ENCODE measurements at places on chromosomes 3 and 15.

DNA sequence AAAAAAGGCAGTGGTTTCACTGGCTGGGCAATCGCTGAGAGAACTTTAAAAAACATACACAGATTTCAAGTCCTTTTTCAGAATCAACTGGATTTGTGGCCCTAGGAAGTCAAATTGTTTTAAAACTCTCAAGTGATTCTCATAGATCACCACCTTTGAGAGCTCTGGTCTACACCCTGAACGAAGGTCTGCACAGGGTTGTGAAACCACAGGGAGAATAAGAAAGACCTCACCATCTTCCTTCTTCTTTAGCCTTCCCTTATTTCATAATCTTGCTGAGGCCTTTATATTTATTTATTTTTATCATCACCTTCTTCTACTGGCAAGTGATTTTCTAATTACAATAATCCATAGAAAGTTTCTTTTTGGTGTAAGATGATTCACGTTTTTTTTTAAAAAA, 58.1 kb downstream of the FOXP1 start:
- no peak for DNase-seq

GRCh38 chr3:143068059-143068458, 51.5 kb upstream of the CHST2 start:
- no peak for DNase-seq

DNA sequence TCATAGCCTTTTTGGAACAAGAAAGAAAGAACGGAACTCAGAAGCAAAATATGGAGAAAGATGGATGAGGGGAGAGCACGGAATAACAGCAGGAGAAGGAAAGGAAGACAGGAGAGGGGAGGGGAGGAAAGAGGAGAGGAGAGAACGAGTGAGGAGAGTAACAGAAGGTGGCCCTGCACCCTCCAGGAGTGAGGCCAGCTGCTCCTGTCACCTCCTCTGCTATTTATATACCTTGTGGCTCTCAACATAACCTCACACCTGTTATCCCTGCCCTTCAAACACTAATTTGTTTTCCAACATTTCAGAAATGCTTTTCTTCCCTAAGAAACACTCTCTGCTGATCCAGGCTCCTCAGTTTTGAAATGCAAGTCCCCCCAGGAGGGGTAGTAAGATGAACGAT, 53.4 kb upstream of the ATP2B2 start:
- DNase-seq, result no peak

DNA sequence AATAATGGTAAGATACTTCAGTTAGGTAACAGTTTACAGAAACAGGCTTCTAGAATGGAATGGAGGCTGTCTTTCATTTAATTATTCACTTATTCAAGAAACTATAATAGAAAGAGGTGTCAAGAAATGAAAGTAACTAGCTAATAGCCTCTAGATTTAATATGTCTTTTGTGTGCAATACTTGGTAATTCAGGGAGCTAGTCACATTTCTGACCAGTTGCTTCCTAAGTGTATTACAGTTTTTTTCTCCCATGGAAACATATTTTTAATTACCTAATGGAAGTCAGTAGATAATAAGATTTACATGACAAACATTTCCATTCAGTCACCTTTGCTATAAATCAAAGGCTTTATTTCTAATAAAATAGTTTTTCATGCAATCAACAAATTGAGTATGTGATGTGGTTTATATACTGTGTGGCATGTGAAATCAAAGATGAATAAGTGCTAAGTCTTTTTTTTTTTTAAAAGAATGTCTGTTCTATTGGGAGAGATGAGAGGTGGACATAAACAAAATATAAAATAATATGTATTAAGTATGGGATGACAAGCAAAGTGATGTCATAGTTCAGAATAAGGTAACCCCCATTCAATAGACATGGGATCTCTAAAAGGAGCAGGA, 985.7 kb downstream of the SQOR start:
- no peak for DNase-seq

DNA sequence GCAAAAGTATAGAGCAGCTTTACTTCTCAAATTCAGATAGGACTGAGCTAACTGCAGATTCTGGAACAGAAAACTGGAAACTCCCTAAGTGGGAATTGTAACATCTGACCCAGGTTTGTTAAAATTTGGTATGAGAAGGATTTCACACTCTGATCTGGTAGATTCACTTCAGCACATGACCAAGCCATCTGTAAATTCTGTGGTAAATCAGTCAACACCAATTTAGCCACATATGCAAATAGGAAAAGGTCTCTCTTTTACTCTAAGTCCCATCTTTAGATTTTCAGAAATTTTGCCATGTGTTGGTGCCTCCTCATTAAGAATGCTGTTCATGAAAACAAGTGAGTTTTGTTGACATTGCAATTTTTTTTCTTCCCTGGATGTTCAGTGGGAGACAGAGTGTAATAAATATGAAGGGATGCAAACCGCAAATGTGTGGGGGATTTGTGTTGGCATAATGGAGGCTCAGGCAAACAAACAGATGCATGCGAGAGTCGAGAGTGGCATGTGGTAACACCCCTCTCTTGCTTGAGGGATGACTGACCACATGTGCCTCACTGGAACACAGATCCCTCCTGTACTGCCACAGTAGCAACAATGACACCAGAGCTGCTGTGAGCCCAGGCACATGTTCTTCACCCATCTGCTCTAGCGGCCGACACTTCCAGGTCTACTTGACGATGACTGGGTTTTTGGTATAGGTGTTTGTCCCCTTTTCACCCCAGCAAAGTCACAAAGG, 146.6 kb downstream of the FEZF2 start:
- no peak for DNase-seq

DNA sequence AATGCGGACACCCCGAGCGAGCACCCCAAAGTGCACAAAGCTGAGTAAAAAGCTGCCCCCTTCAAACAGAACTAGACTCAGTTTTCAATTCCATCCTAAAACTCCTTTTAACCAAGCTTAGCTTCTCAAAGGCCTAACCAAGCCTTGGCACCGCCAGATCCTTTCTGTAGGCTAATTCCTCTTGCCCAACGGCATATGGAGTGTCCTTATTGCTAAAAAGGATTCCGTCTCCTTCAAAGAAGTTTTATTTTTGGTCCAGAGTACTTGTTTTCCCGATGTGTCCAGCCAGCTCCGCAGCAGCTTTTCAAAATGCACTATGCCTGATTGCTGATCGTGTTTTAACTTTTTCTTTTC, 5.3 kb downstream of the BHLHE40 start:
- no peak for DNase-seq

DNA sequence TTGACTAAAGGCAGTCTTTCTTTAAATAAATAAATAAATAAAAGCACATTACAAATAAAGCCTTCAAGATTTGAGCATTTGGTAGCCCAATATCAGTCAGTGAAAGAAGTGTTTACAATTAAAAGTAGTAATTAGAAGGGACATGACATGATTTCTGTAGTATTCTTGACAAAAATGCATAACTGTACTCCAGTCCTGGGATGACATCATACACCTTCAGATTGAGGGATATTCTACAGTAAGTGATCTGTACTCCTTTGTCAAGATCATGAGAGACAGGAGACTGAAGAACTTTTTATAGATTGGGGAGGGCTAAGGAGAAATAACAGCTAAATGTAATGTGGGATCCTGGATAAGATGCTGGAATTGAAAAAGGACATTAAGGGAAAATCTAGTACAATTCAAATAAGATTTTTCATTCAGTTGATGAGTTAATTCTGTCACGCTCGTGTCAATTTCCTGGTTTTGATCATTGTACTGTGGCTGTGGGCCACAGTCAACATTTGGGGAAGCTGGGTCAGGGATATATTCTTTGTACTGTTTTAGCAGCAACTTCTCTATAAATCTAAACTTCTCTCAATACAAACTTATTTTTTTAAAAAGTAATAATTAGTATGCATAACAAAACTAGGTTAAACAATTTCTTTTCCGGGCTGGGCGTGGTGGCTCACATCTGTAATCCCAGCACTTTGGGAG, 314.8 kb downstream of the PTPRG start:
- DNase-seq, result no peak

DNA sequence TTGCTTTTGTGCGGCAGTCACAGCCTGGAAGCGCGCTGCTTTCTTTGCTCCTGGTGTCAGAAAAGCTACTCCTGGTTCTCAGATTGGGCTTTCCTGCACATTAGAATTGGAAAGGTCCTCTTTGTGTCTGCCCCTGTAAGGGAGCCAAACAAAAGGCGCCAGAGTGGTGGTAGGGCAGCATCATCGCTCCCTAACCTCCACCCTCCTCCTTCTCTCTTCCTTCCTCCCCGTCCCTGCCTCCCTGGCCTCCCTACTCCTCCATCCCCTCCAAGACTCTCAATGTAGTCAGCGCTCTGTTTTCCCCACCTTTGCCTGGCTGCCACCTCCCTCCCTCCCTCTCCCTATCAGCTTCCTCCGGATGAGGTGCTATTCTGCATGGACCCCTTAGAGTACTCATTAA, 65.3 kb downstream of the SH3GL3 start:
- DNase-seq, result peak; percentile 17

GRCh38 chr15:68684476-68684875, 105.7 kb downstream of the CORO2B start:
- no peak for DNase-seq

DNA sequence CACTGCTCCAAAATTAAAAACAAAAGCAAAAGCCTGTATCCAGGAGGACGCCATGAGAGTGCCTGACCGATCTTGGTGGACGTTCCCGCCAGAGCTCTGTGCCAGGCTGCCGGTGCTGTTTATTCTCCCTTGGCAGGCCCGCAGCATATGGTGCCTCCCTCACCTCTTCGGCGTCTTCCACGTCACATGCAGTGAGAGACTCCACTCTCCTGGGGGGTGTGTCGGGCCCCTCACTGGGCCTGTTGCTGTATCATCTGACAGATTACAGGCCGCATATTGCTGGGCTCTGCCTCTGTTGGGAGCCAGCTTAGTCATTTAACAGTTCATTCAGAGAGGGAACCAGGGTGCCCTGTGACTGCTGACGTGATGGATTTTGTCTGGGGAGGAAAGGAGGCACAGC, 86.4 kb upstream of the ARRDC4 start:
- no peak for DNase-seq

DNA sequence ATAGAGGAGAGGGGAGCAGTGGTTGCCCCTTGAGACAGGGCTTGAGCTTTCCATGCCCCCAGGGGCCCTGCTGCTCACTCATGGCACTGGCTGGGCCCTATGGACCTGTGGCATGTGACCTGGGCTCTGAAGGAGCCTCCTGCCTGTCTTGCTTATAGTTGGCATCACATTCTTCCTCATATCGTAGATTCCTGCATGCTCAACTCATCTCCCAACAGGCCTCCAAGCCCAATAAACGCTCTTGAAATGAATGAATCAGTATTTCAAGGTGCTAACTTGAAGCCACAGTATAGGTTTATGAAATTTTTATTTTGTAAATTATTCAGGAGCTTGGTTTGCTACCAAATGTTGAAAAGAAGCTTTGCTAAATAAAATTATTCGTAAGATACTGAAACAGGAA, 93.3 kb upstream of the SLC7A14 start:
- DNase-seq, result no peak

GRCh38 chr15:30985081-30985531, 6.3 kb downstream of the MTMR10 start:
- peak; percentile 11 for DNase-seq

- peak; percentile 47 for DNase-seq
Observed at GRCh38 chr3:21067031-21067813, 683.8 kb downstream of the ZNF385D start.

DNA sequence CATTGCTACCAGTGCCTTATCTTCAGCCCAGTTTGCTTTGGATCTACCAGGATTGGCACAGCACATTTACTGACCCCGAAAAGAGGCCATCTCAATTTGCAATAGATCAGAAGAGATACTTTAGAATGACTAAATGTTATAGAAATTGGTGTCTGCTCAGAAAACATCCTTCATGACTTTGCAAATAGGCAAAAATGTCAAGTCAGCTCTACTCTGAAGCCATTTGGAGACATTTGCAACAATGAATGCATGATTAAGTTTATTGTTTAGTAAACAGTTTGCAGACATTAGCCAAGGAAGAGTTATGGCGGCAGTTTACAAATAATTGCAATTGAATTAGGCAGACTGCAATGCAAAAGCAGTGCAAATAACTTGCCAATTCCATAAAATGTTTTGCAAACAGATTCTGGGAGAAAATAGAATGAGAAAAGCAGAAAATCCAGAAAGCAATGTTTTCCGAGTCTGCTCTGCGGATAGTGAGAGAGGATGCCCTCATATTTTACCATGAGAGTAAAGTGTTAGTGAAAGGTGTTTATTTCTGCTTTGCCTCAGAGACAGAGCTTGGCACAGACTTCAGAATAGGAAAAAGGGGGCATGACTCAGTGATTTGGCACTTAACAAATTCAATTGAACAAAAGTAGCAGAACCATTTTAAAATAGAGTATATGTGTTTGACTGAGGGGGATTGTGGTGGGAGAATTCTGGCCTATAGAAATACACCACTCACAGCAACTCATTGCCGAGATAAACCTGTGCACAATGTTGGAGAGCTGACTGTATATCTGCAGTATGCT, 334.9 kb upstream of the NR2F2 start:
- DNase-seq, result peak; percentile 27

GRCh38 chr3:173650596-173650995, 253.1 kb downstream of the NLGN1 start:
- no peak for DNase-seq

DNA sequence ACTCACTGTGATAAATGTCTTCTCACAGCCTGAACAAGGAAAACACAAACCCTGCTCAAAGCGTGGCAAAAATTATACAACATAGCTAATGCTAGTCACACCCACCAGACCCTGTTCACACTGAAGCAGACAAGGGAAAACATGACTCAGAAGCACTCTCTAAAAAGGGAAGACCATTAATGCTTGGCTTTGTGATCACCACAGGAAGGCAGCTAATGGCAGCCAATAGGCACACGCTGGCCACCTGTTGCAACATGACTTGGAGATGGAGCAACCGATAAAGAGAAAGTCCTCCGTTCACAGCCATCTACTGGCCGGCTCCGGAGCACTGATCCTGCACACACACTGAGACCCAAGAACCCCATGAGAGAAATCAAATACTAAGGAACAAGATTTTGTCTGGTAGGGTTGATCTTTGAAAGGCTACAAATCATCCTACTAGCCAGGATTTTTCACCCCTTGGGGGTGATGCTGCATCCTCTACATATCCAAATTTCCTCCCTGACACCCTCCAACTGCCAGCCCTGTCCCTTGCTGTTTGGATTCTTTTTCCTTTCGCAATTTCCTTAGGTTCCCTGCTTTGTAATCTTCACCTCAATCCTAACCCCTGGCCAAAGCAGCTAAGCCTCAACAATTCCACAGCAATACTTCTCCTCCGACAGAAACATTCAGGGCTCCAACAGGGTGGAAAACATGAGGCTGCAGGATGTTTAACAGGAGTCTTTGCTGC, 3.2 kb downstream of the ZXDC start:
- DNase-seq, result no peak

DNA sequence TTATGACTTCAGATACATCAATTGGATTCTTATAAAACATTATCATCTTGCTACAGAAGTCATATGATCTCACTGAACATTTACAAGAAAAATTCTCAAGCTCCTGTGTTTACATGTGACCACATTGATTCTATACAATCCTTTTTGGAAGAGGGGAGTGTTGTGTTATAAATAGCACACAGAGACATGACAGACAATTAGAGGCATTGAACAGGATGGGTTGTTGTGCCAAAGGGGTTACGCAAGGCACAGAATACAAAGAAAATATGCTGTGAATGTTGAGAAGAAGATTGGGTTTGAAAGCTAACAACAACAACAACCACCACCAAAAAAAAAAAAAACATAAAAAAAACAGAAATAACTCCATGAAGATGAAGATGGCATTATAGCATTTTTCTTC, 32.5 kb upstream of the TBL1XR1 start:
- peak; percentile 71 for DNase-seq

GRCh38 chr3:55662683-55663082, 175.6 kb upstream of the WNT5A start:
- no peak for DNase-seq

Measured in lung (tissue), 17 donors.